M059J (cell line): ENCODE measurements at places on chromosomes 1 and 21. TPM values are rescaled to one million over a fixed set of nuclear protein-coding genes. Genes with fewer than 3 reads are reported as not detected.
A peak's percentile ranks its signal among the peaks of the same experiment; 100 is the strongest.

GRCh38 chr1:175176246-175176645 lies 16.3 kb downstream of the KIAA0040 start:
- peak; percentile 51 for DNase-seq

- peak; percentile 37 for DNase-seq
Observed at GRCh38 chr1:152182431-152182830, 23.4 kb upstream of the RPTN start.

DNA sequence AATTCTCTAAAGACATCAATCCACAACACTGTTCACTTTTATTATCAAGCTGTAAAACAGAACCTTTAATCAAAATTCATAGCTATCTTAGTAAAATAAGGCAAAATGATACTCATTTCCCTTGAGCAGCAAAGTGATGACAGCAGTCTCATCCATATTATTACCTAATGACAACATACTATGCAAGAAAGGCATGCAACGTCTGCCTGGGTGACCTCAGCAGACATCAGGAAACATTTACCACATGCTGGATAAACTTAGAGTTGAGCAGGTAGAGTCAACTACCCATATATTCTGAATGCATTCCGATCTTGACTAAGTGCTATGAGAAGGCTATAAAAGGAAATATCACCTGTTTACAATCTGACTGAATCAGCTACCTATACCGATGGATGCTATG lies 145.1 kb downstream of the SIPA1L2 start:
- no peak for DNase-seq

DNA sequence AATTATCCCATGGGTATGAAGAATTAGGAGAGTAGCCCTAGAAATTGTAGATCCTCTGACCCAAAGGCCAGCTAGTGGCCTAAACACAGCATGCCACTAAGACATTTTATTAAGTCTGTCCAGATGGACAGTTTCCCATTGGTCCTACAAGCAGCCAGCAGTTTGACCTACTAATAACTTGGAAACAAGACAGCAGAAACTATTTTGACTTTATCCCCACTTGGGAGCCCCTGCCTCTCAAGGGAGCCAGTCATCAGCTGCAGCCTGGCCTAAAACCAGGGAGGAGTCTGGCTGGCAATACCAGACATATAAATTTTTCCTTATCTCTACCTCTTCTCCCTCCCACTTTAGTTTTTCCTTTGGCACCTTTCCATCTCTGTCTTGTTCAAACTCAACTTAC lies 222.6 kb upstream of the KCTD3 start:
- DNase-seq: no peak

DNA sequence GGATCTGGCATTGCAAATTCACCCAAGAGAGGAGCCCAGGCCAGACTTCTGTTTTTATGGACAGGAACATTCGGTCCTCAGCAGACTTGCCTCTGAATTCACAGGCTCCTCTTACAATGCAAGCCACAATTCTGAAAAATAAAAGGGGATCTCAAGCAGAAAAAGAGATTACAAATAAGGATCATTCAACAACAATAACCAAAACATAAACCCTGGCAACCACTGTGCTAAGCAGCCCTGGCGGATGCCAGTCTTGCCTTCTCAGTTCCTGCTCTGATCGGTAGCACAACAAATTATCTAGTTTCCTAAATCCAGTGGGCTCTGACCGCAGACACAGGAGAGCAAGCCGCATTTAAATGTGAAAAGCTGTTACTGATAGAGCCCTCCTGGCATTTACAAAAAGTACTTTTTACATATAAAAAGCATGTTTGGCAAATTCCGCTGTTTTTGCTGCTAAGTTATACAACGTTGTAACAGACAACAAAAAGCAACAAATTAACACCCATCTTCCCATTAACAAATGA lies 123.4 kb upstream of the FOXD3 start:
- no peak for DNase-seq

DNA sequence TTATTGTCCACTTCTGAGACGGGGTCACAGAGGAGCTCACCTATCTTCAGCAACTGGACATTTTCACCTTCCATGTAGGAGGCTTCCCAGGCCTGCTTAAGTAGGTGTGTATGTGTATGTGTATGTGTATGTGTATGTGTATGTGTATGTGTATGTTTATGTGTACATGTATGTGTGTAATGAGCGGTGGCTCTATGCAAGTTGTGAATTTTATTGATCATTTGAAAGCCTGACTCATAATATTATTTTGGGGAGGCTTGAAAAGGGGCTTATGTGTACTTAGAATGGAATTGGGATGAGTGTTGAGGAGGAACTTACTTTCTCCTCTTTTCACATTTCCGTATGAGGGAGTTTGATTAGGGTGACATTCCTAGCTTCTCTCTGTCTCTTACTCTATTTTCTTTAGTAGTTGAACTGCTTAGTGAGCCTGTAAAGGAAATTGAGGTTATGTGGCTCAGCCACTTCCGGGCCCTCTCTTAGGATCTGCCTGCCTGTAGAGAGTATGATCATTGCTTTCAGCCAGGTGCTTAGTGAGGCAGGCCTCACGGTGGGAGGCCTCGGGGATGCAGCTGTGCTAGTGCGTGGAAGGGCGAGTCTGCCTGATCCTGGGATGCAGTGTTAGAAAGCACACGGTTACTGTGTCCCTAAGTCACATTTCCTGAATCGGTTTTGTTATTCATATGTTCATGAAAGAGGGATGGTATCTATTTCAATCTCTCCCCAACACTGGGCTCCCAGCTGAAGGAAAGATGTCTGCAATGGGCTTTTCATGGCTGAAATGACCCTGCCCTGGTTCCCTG lies 61.0 kb downstream of the IER5 start:
- DNase-seq: no peak

GRCh38 chr1:65985393-65986066 lies 192.8 kb downstream of the PDE4B start:
- no peak for DNase-seq

GRCh38 chr1:99917214-99917613 lies 52.6 kb upstream of the SLC35A3 start:
- DNase-seq: no peak

- DNase-seq: no peak
Observed at GRCh38 chr21:32322103-32322502, 23.4 kb downstream of the MRAP start.

DNA sequence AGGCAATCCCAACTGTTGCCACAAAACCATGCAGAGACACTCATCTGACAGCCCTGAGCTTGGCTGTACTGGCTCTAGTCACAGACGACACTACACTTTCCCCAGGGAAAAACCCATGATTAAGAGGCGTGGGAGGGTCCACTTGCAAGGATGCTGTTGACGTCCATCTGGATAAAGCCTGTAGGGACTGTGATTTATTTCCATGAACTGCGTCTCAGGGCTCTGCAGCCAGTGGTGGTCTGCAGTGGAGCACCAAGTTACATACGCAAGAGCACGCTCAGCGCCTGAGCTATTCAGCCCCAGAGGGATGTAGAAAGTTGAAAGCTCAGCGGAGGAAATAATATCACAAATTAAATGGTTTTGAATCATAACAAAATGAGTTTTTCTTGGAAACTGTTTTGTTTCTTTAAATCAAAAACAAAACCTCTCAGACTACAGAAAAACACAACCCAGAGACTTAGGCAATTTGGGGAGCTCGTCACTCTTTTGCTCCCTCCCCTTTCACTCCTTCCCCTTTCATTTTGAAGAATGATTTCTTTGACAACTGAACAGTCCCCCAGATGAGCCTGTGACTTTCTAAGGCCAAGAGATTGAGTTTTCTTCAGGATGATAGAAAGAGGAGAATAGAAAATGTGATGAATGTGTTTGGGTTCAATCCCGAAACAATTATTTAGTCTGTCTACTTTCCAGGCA lies 71.2 kb downstream of the NGF start:
- DNase-seq: no peak

SLC41A1 gene
- total RNA-seq: 20.0 and 24.4 TPM in 2 replicates

GRCh38 chr1:83547901-83548300 lies 451.0 kb downstream of the TTLL7 start:
- peak; percentile 15 for DNase-seq
